Renal cortex interstitium (tissue), 15 donors: ENCODE measurements at places on chromosomes 6 and 20. TPM values are rescaled to one million over a fixed set of nuclear protein-coding genes. Genes with fewer than 3 reads are reported as not detected.

The NKX2-2 gene
- polyA plus RNA-seq = not detected

The LINC00237 gene
- not detected for polyA plus RNA-seq

- DNase-seq = no peak
Observed at GRCh38 chr6:44529146-44529905, 141.8 kb downstream of the CDC5L start.

DNA sequence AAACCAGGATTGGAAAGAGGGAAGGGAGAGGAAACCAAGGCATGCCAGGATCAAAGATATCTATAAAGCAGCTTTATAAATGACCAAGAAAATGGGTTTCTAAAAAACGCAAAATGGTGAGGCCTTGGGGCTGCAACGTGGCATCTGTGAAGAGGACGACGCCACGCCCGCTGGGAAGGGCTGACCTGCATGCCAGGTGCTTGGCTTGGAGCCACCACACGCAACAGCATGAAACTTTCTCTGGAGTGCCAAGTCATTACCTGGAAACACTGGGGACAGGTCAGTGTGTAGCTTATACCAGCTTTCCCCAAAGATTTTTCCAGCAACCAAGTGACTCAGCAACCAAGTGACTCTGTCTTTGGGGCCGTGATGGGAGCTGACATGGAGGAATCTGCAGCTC is 82.5 kb downstream of the POPDC3 start:
- DNase-seq = no peak

The RRAGD gene
- 36.8 TPM for polyA plus RNA-seq

- no peak for DNase-seq
Observed at GRCh38 chr6:14290772-14291330, 173.3 kb downstream of the CD83 start.

The UNC93A gene
- 7.4 TPM for polyA plus RNA-seq

DNA sequence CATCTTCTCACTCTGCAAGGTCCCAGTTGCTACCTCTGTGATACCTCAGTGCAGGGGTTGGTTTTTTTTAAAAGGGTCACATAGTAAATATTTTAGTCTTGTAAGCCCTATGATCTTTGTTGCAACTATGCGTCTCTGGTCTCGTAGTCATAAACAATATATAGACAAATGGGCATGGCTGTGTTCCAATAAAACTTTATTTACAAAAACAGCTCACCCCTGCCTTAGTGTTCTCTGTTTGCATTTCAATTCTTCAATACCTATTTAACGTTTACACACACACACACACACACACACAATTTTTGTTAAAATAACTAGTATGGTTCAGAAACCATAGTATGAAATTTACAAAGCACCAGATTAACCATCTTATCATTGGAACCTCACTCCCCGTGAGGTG is 216.8 kb downstream of the PREX1 start:
- no peak for DNase-seq

The SLC22A3 gene
- 4.6 TPM for polyA plus RNA-seq

DNA sequence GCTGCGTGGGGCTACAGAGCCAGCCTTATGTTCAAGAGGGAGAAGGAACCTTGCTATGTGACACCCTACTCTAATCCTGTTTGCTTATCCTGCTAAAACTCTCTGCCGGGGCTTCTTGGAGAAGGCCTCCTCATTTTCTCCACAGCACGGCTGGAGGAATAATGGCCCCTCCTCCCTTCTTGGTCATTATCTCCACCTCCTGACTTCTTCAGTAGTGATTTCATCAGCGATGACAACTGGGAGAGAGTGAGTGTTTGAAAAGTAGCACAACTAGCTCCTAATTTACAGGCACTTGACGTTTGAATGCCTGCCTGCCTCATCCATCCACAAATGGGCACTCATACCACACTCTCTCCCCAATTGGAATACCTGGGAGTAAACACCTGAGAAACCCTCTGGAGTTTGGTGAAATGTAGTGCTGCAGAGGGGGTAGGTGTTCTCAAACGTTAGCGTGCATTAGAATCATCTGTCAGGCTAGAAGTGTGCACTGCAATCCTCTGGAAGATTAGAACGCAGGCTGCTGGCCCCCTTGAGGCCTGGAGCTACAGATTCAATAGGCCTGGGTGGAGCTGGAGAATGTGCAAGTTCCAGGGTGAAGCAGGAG is 148.5 kb downstream of the FOXC1 start:
- no peak for DNase-seq

GRCh38 chr6:37101991-37102298 is 68.0 kb upstream of the PIM1 start:
- DNase-seq = no peak

The IL20RA gene
- 1.1 TPM for polyA plus RNA-seq

The LHFPL5 gene
- 0.32 TPM for polyA plus RNA-seq

- no peak for DNase-seq
Observed at GRCh38 chr6:141641406-141641805, 491.3 kb upstream of the GJE1 start.

DNA sequence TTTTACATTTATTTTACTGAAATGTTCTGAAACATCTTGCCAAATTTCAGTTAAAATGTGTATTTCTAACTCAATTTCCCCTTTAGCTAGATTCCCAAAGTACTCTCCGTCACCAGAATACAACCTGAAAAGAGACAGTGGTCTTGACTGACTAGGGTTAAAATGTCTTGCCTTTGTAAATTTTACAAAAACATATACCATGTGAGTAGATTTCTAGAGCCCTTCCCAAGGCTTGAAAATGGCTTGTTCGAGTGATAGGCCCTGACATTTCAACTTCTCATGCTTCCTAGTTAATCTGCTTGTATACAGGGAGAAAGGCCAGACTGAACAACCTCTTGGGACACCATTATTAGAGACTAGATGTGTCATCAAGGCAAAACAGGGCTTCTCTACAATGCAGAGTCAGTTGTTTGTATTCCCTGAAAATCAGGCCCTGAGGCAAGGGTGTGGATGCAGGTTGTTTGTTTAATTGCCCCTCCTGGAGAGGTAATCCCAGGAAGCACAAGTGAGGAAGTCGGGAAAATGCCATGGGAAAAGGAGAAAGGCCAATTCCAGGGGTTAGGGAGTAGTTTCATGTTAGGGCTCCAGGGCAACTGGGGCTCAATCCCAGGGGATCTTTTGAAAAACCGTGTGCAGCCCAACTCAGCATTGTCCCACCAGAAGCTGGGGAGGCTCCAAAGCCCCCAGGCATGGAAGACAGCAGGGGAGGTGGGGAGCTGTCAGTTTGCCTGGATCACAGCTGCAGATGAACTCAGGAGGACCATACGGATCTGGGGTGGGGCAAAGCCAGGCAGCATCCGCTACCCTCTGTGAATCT is 11.6 kb upstream of the TFB1M start:
- no peak for DNase-seq

DNA sequence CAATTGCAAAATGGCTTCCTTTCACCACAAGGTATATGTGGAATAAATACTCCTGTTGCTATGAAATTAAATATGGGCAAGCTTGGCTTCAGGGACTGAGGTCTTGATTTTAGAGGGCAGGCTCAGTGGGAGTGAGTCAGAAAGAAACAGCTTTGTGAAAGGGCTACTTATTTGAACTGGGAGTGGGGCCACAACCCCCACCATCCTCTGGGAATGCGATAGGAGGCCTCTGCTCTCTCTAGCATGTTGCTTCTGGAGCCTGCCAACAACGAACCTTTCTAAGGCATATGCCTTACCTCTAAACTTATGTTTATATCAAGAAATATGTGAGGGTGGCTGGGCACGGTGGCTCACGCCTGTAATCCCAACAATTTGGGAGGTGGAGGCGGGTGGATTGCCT is 149.7 kb downstream of the LRRC1 start:
- DNase-seq = no peak

GRCh38 chr6:26124781-26125685 is 37.8 kb downstream of the HFE start:
- no peak for DNase-seq

The GPLD1 gene
- 4.0 TPM for polyA plus RNA-seq

DNA sequence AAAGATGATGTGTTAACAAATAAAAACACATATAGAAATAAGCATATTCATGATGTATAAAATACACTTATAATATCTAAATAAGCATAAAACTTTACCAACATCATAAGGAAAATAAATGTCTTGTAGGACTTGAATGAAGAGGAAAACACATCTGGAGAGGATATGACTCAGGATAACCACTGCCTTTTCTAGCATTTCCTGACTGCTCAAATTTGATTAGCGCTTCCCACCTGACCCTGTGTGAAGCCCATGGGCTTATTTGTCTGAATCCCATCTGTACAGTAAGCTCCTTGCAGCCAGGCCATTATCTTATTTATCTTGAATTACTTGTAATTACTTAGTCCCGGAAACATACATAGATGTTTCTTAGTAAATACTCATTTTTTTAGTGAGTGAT is 608.6 kb downstream of the COL12A1 start:
- no peak for DNase-seq

The PCK1 gene
- 20.3 TPM for polyA plus RNA-seq

The DBNDD2 gene
- polyA plus RNA-seq = 24.7 TPM

The FLRT3 gene
- polyA plus RNA-seq = 120 TPM

DNA sequence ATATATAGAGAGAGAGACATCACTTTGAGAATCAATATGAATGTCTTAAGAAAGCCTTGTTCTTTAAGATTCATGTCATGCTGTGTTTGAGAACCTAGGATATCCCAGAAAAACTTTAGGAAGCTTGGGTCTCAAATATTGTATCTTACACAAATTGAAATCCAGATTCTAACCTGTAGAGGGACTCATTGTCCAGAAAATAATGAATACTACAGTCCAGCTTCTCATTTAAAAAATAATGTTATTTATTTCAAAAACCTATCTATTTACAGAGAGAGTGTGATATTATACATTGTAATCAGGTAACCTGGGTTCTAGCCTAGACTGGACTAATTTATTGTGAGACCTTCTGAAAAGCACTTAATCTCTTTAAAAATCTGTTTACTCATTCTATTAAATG is 4.2 kb downstream of the RFX6 start:
- DNase-seq = no peak

The HUS1B gene
- polyA plus RNA-seq = 0.19 TPM

The MAFB gene
- 123 TPM for polyA plus RNA-seq

DNA sequence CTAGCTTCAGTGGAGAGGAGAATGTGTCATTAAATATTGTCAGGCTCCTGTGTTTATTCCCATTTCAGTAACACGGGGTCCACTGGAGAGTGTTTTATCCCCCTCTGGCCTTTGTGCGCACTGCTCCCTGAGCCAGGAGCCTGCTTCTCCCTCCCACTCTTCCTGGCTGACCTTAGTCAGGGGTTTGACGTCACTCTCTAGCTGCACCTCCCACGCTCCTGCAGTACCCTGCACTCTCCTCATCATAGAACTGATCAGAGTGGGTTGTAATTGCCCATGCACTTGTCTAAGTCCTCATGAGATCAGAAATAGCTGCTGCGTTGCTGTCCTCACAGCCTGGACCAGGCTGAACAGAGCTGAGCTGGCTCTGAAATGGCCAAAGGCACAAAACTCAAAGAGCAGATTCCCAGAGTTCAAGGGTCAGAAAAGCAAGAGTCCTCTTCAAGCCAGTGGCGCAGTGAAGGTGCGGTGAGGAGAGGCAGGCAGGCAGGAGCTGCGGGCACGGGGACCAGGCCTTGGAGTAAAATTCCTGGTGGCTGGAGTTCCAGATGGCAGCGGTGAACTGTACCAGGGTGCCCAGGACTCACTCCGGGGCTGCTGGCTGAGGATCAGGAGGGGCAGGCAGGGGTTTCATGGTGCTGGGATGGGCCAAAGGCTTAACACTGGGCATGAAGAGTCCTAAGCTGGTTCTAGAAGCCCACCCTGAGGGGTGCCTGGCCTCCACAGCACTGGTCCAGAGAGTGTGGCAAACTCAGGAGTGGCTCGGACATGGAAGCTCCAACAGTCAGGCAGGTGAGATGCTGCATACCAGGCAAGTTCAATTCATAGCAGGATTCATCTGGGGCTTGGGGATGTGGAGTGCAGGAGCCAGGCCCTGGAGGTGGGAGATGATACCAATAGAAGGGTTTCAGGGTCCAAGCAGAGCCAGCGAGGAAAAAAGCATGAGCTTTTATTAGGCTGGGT is 170.9 kb downstream of the SCP2D1 start:
- no peak for DNase-seq
